ENCODE measurements at places on chromosomes 16 and 17. TPM values are rescaled to one million over a fixed set of nuclear protein-coding genes. Genes with fewer than 3 reads are reported as not detected.

DNA sequence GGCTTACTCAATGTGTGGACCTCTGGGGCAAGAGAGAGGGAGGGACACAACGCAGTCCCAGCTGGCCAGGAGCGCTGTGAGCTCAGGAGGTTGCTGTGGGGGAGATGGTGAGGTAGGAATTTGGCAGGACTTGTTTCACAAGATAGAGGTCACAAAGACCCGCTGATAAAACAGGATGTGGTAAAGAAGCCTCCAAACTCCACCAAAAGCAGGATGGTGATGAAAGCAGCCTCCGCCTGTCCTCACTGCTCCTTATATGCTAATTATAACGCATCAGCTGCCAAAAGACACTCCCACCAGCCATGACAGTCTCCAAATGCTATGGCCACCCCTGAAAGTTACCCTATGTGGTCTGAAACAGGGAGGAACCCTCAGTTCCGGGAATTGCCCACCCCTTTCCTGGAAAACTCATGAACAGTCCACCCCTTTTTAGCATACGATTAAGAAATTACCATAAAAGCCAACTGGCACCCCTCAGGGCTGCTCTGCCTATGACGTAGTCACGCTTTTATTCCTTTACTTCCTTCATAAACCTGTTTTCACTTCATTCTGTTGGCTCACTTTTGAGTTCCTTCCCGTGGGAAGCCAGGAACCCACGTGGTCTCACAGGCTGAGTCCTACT, 5.3 kb upstream of the EIF4A3 start:
- peaks cover 9% of the 10 kb centered on the region for H3K36me3 ChIP-seq
- peaks cover 19% of the 10 kb centered on the region for H3K4me1 ChIP-seq
- peaks cover 5% of the 10 kb centered on the region for H3K27me3 ChIP-seq
- peak overlapping the region; percentile 42 for H3K27ac ChIP-seq

GRCh38 chr17:28967221-28968135, 16.2 kb upstream of the PHF12 start:
- no peaks in the 10 kb centered on the region for H3K36me3 ChIP-seq
- peaks cover 6% of the 10 kb centered on the region for H3K27me3 ChIP-seq
- H3K27ac ChIP-seq, result no peak overlapping the region

GRCh38 chr17:78242024-78242742, 10.8 kb downstream of the TMEM235 start:
- no peaks in the 10 kb centered on the region for H3K36me3 ChIP-seq
- no peak for DNase-seq
- H3K4me3 ChIP-seq, result no peak overlapping the region
- H3K27ac ChIP-seq, result no peak overlapping the region
- H3K4me1 ChIP-seq, result peaks cover 6% of the 10 kb centered on the region

GRCh38 chr16:57747496-57747895, 11.9 kb downstream of the KATNB1 start:
- no peaks in the 10 kb centered on the region for H3K27me3 ChIP-seq
- no peaks in the 10 kb centered on the region for H3K4me1 ChIP-seq

- peak overlapping the region; percentile 88 for H3K4me3 ChIP-seq
- H3K27ac ChIP-seq, result peak overlapping the region; percentile 96
- DNase-seq, result peak; percentile 79
- no peaks in the 10 kb centered on the region for H3K27me3 ChIP-seq
- peaks cover 54% of the 10 kb centered on the region for H3K4me1 ChIP-seq
- H3K36me3 ChIP-seq, result peaks cover 44% of the 10 kb centered on the region
Measured at GRCh38 chr17:76265624-76266243, 586 bp downstream of the UBALD2 start.

GRCh38 chr17:50917418-50917743, 51.2 kb upstream of the TOB1 start:
- H3K36me3 ChIP-seq, result peaks cover 2% of the 10 kb centered on the region
- no peak overlapping the region for H3K27ac ChIP-seq
- no peaks in the 10 kb centered on the region for H3K27me3 ChIP-seq
- no peak for DNase-seq

DNA sequence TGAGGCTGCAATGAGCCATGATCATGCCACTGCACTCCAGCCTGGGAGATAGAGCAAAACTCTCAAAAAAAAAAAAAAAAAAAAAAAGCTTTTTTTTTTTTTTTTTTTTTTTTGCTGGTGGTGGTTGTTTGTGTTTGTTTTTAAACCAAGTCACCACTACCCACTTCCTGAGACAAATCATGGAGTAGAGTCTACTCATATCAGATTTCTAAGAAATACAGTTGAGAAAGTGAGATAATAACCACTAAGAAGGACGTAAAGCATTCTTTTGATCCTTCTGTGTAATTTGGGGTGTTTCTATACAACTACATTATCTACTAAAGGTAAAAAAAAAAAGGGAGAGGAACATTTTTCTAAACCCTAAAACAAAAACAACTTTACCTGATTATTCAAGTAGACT, 38.0 kb downstream of the AXIN2 start:
- peak overlapping the region; percentile 71 for H3K27ac ChIP-seq
- H3K27me3 ChIP-seq, result peaks cover 43% of the 10 kb centered on the region
- DNase-seq, result no peak

GRCh38 chr17:8020776-8021564, 17.9 kb upstream of the ALOX15B start:
- peaks cover 45% of the 10 kb centered on the region for H3K27me3 ChIP-seq
- DNase-seq, result no peak
- H3K36me3 ChIP-seq, result no peaks in the 10 kb centered on the region
- H3K4me3 ChIP-seq, result no peak overlapping the region
- H3K4me1 ChIP-seq, result peaks cover 7% of the 10 kb centered on the region

ESRP2 gene
- 0.86 TPM for total RNA-seq

- H3K4me3 ChIP-seq, result peak overlapping the region; percentile 98
- peaks cover 13% of the 10 kb centered on the region for H3K36me3 ChIP-seq
- H3K27ac ChIP-seq, result peak overlapping the region; percentile 97
- DNase-seq, result peak; percentile 95
Measured at GRCh38 chr17:38751808-38752307, 683 bp upstream of the PSMB3 start.

- H3K27ac ChIP-seq, result no peak overlapping the region
- no peaks in the 10 kb centered on the region for H3K36me3 ChIP-seq
- H3K27me3 ChIP-seq, result no peaks in the 10 kb centered on the region
- H3K4me1 ChIP-seq, result peaks cover 3% of the 10 kb centered on the region
- DNase-seq, result no peak
Measured at GRCh38 chr17:61351745-61352407, 47.8 kb upstream of the TBX2 start.

ABCA8 gene
- total RNA-seq, result not detected

- H3K27me3 ChIP-seq, result peaks cover 21% of the 10 kb centered on the region
- peaks cover 9% of the 10 kb centered on the region for H3K4me1 ChIP-seq
- no peaks in the 10 kb centered on the region for H3K36me3 ChIP-seq
- H3K4me3 ChIP-seq, result no peak overlapping the region
- no peak for DNase-seq
- no peak overlapping the region for H3K27ac ChIP-seq
Measured at GRCh38 chr16:70804153-70804733, 3.3 kb upstream of the VAC14 start.

All from activated naive CD8-positive, alpha-beta T cell treated with anti-CD3 and anti-CD28 coated beads, Interleukin-2, amount 10 ng/mL, durations not matched to agents 7 days and 5 days (primary cell).